SK-N-DZ (cell line): ENCODE measurements at places on chromosomes 11 and 22.

- DNase-seq: no peak
Observed at GRCh38 chr11:78023426-78023825, 350 bp upstream of the KCTD14 start.

- no peak for DNase-seq
Observed at GRCh38 chr22:38415046-38415445, 40.0 kb downstream of the KCNJ4 start.

- DNase-seq: peak; percentile 72
Observed at GRCh38 chr11:67436459-67437081, 912 bp downstream of the PTPRCAP start.

DNA sequence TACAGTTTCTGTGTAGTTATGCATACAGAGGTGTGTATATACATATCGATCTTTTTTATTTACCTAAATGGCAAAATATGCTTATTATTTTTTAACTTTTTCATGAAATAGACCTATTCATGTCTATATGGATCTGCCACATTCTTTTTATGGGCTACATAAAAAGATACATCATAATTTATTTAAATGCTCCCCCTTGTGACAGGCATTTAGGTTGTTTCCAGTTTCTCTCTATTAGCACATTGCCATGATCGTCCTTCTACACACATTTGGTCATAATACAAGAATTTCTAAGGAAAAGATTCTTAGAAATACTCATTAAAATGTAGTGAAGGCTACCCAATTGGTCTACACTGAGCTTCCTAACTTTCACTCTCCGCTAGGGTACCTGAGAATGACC lies 1067.4 kb downstream of the OPCML start:
- DNase-seq: no peak

- DNase-seq: no peak
Observed at GRCh38 chr11:132186699-132187098, 816.3 kb downstream of the NTM start.
